Breast epithelium (tissue), 4 donors: ENCODE measurements at places on chromosomes 6 and 20.

DNA sequence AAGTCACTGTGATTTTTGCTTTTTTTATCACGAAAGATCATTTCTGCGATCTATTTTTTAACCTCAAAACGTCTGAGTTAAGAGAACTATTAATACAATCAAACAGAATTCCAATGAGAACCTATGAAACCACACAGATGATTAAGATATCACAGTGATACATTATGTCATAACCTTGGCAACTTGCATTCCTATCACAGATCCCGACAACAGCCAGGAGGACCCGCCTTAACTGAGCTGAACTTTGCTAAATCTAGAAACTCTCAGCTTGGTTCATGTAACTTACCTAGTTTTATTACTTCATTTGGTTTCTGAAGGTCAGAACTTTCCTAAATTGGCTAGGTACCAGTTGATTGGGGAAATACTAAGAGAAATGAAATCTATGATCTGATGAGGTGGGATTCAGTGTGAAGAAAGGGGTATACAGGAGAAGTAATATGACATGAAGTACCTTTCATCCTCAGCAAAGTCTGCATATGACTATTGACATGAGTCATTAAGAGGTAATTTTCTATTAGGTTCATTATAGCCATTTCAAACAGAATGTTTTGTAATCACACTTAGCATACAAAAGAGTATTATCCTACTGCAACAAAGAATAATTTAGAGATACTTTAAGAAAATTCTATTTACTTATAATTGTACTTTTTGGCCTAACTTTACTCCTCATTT, 11.2 kb downstream of the LYRM4 start:
- DNase-seq: no peak

GRCh38 chr6:165701564-165702354, 38.7 kb upstream of the PDE10A start:
- no peak for DNase-seq

DNA sequence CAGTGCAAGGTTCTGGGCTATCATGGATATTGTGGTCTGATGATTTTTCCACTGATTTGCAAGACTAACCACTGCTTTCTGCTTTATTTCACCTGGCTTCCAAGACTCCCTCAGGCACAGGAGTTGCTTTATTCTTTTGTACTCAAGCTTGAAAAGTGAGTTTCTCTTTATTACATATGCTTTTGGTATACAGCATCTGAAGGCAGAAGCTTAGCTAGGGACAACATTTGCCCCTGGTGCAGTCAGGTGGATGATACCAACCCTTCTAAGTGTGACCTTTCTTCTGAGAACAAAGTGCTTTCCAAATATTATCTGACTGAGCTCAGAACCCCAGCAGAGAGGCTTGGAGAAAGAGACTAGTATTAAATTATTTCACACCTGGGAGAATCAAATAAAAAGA, 94.0 kb upstream of the PHACTR1 start:
- DNase-seq: no peak

- no peak for DNase-seq
Measured at GRCh38 chr6:31907158-31907813, 5.4 kb upstream of the ZBTB12 start.
